ENCODE measurements at places on chromosomes 1 and 21. TPM values are rescaled to one million over a fixed set of nuclear protein-coding genes. Genes with fewer than 3 reads are reported as not detected.

The PRAMEF8 gene
- not detected for total RNA-seq

The RORC gene
- under 0.01 TPM for total RNA-seq

The TRIM67 gene
- not detected for total RNA-seq

The FHL3 gene
- total RNA-seq, result 33.2 TPM

The CAMSAP2 gene
- 55.7 TPM for total RNA-seq

The PSMA5 gene
- total RNA-seq, result 119 TPM

The CFAP141 gene
- not detected for total RNA-seq

The EXTL1 gene
- 6.0 TPM for total RNA-seq

The FCRL6 gene
- not detected for total RNA-seq

The SLC25A34 gene
- under 0.01 TPM for total RNA-seq

The LAMC1 gene
- total RNA-seq, result 541 TPM

DNA sequence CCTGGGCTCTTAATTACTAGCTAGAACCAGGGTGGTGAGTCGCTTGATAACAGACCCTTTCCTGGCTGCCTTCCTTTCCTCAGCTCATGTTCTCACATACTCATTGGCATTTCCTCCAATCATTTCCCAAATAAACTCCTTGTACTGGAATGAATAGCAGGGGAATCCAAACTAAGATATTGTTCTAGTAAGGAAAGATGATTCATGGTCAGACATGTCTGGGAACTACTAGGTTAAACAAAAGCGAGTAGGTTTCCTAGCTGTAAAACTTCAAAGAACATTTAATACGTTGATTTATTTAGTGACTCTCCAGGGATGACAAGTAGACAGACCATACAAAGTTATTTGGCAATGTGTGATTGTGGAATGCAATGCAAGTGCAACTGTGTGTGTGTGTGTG, 121.2 kb upstream of the KCNJ6 start:
- peak; percentile 5 for DNase-seq

DNA sequence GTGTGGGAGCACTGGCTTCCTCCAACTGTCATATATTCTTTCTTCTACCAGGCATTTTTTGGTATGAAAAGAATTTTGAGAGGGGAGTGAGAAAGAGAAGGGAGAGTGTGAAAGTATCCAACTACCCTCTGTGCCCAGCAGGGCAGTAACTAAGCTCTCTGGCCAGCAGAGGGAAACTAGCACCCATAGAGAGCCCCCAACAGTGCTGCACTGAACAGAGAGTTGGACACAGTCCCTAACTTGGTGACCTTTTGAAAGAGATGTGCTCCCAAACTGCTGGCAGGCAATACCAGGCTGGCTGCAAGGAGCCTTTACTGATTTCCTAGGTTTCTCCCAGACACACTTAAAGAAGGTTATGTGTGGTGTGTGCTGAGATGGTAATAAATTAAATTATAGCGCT, 118.8 kb upstream of the PBX1 start:
- DNase-seq, result peak; percentile 43

- DNase-seq, result peak; percentile 79
Observed at GRCh38 chr1:167658574-167659328, 28.7 kb downstream of the RCSD1 start.

GRCh38 chr1:31019401-31019800, 46.1 kb downstream of the PUM1 start:
- DNase-seq, result no peak

DNA sequence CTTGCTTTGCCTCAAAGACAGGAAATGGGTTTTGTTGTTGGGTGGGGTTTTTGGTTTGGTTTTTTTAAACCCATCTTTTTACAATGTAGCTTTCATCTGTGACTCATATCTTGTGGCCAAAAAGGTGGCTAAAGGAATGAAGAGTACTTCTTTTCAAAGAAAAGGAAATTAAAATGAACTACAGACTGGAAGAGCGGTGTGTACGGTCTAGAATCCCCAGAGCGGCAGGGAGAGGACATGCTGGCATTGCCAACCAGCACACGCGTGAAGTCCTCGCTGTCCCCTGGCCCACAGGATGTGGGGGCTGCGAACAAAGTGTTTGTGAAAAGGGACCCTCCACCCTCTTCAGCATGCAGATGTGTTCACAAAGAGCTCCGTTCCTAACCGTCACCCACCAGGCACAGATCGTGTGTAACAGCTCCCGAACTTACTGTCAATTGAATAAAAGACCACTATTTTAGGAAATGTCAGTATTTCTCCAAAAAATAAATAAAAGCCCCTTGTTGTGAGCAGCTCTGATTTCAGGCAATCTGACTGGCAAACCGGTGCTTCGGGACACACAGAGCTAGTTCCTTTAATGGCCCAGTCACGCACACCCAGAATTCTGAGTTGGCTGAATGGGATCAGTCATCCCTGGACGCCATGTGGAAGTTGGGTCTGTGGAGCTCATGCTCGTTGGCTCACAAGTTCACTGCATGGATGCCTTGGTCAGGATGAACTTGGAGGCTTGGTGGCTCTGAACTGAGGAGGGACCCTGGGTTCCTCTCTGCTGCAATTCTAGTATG, 602.9 kb downstream of the NPHP4 start:
- no peak for DNase-seq

DNA sequence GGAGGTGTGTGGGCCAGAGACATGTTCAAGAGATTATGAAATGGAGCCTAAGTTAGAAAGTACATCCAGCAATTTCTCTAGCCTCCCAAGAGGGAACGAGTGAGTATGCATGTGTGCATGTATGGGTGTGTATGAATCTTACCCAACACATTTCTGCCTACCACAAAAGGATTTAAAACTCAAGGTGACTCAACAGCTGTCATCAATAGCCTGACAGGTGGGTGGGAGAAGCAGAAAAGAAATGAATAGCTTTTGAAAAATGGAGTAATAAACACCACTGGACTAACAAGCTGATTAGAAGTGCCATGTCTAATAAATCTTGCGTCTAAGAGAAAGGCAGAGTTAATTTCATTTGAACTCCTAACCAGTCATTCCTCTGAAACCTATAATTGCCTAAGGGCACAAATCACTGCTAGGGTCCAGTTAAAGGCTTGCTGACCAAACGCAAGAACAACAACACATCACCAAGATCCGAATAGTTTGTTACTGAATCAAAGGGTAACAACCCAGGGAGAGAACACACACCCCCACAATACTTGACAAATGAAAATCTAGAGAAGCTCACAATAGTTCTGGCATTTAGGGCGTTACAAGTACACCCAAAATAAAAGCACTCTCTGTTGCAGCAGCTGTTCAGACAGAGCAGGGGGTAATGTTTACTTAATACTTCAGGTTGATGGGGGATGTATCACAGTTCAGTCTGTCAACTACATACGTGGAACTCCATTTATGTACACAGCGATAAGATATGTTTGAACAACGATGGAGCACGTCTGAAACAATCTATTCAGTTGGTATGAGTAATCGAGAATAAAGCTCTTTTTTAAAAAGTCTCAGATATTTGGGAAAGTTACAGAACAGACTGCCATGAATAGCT, 1.4 kb downstream of the KIAA0319L start:
- DNase-seq, result no peak

DNA sequence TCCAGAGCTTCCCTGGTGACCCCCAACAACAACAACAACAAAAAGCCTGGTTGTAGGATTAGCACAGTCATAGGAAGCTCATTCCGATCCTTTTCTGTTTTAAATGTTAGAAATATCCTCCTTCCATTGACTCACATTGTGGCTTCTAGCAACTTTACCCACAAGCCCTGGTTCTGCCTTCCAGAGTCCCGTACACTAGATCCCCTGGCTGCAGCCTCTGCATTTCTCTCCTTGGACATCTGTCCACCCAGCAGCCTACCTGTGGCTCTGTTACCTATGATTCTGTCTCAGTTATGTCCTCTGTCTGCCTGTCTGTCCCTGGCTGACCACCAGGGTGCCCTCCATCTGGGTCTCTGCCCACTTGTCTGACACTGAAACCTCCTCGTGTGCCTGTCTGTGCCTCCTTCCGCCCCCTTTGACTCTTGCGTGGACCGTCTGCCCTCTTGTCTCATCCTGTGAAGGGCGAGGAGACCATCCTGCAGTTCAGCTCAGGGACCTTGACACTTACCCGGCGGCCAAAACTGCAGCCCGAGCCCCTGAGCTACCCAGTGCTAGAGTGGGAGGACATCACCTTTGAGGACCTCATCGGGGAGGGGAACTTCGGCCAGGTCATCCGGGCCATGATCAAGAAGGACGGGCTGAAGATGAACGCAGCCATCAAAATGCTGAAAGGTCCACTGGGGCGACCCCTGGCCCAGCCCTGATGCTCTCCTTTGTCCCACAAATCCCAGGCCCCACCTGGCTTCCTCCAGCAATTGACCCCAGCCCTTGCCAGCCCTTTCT, 16.1 kb downstream of the TIE1 start:
- DNase-seq, result no peak

GRCh38 chr1:64087768-64088167, 115.7 kb upstream of the UBE2U start:
- DNase-seq, result peak; percentile 73

- DNase-seq, result peak; percentile 91
Observed at GRCh38 chr1:220817907-220818306, 31.2 kb downstream of the MTARC1 start.

DNA sequence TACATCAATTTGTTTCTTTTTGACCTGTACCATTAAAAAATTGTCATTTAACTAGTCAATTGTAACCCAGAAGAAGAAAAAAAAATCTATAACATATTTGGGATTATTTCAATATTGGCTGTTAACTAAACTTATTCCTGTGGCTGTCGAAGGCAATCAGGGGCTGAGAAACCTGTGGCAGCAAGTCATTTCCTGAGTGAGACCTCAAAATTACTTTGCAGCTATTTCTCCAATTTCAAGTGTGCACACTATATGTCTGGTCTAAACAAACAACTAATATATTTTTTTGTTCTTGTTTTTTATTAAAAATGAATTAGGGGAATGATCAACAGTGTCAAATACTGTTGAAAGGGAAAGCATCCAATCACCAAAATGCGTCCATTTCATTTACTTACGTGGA, 1357.6 kb upstream of the B3GALT2 start:
- no peak for DNase-seq

DNA sequence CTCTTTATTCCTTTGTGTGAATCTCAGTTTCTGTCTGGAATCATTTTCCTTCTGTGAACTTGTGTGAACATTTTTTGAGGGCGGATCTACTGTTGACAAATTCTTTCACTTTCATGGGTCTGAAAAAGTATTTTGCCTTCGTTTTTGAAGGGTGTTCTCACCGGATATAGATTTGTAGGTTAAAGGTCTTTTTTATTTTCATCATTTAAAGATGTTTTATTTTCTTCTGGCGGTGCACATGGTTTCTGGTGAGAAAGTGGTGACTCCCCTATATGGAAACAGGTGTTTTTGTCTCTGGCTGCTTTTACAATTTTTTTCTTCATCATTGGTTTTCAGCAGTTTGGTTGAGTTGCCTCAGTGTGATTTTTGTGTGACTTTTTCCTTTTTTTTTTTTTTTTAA, 94.9 kb downstream of the DYRK1A start:
- peak; percentile 53 for DNase-seq

DNA sequence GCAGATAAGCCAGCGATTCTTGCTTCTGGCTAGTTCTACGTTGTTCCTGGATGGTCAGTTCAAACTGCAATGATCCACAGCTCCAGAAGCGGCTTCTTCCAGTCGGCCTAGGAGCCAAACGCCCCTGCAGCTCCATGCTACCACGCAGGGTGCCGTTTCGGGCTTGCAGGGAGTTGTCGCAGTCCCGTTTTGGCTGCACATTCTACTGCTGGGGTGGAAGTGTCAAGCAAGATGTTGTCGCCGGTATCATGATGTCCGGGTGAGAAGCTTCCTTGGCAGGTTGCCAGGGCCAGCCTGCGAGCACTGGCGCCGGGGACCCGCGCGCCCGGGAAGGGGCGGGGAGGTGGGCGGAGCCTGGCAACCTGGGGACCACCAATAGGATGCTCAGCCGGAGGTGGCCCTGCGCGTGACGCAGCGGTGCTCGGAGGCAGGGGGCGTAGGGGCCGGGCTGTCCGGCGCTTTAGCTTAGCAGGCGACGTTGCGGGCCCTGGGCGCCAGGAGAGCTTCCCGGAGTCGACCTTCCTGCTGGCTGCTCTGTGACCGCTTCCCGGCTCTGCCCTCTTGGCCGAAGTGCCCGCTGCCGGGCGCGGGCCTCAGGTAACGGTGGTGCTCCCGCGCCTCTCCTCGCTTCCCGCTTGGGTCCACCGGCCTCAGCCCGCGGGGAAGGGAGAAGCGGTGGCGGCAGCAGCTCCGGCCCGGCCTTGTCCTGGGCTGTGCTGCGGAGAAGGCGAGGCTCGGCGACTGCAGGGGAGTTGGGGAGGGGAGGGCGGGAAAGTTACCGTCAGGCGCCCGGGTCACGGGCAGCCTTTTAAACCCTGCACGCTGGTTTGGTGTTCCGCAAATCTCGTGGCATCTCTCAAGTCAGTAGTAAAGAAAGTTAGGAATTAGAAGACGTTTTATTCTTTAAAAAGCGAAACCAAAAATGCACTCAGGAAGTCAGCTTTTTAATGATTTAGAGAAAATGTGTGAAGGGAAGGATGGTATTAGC, at the start of gene SOAT1:
SOAT1 (plus strand) TSS at position 458 of the 988 bp plus-strand sequence. CDS start 8,888 bp downstream, outside the sequence.
- peak; percentile 90 for DNase-seq

DNA sequence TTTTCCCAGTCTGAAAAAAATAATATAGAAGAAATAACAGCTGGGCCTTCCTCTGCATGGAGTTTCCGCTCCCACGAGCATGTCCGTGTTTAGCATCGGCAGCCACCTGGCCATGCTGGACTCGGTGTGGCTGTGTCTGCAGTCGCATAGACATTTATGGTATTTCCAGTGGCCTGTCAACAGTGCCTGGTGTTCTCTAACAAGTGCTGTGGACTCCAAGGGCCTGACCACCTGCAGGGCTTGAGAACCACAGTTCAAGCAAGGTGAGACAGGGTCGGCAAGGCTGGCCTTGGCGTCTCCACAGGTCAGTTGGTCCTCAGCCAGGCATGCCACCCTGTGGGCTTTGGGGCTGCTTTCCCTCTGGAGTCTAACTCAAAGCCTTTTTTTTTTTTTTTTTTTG, 124.8 kb downstream of the PGBD5 start:
- no peak for DNase-seq

GRCh38 chr1:172112576-172112975, 271.3 kb downstream of the DNM3 start:
- DNase-seq, result no peak

DNA sequence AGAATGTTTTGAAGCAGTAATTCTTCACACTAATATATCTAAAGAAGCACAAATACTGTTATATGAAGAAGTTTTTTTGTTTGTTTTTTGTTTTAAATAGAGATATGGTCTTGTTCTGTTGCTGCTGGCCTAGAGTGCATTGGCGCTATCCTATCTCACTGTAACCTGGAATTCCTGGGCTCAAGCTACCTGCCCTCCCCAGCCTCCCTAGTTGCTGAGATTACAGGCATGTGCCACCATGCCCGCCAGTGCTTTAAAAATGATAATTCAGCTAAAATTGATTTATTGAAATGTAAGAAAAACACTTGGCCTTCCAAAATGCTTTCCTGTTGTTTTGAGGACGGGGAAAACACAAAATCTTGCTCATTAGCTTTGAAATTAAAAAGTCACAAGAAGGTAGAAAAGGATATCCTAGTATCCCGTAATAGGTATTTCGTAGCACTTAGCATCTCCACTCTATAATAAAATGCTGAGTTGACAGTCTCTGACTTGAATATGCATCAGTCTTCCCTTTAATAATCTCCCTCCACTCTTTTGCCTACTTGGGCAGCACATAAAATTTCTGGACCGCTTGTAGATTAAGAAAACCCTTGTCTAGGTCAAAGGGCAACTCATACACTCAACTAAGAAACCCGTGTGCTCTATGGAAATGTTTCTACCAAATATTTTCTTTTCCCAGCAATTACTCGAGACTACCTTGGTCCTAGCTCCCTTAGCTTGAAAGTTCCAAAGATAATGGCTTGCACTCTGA, 1.3 kb downstream of the SCYL3 start:
- DNase-seq, result no peak

GRCh38 chr1:115757326-115757725, 11.2 kb downstream of the CASQ2 start:
- no peak for DNase-seq

GRCh38 chr1:47216278-47217059, 15.6 kb downstream of the TAL1 start:
- DNase-seq, result no peak

Measured in fibroblast of villous mesenchyme (primary cell).